ENCODE measurements at places on chromosomes 2 and 18.

- no peak for DNase-seq
Measured at GRCh38 chr2:240997856-240998705, at the start of gene SNED1. TSS of gene SNED1 (plus strand) at chr2:240998618. CDS start at chr2:240998838, 220 bp downstream.

GRCh38 chr2:167827352-167828097 is 419.9 kb downstream of the STK39 start:
- DNase-seq, result no peak

DNA sequence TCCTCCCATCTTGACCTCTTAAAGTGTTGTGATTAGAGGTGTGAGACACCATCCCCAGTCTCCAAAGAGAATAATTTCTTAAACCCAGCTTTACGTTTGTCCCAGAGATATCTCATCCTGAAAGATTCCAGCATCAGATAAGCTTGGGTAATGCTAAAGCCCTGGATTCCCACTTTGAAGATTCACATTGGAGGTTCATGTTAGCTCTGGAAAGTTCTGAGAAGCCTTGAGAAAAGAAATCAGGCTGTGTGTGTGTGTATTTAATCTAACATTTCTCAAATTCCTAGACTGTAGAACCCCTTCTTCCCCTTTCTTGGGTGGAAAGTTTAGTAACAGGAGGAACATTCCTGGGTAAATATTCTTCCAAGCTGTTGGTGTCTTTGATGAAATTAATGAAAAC is 18.0 kb downstream of the ZNF532 start:
- DNase-seq, result no peak

GRCh38 chr2:217297096-217297495 is 437.2 kb upstream of the TNP1 start:
- DNase-seq, result no peak

DNA sequence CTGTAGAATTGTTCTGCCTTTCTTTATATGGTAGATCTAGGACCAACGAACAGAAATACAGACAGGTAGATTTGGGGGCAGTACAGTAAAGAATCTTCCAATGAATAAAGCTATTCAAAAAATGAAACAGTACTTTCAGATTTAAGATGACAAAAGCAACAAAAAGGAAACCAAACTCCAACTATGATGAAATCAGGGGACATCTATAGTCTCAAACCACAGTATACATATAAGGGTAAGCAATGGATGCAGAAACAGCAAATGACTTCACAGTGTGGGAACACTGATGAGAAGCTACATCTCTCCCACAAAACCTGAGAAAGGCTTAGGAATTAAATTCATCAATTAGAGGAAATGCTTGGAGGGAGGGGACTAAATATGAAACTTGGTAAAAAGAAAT is 202.5 kb downstream of the CTNNA2 start:
- no peak for DNase-seq

GRCh38 chr2:122100346-122100745 is 344.9 kb downstream of the TSN start:
- no peak for DNase-seq

DNA sequence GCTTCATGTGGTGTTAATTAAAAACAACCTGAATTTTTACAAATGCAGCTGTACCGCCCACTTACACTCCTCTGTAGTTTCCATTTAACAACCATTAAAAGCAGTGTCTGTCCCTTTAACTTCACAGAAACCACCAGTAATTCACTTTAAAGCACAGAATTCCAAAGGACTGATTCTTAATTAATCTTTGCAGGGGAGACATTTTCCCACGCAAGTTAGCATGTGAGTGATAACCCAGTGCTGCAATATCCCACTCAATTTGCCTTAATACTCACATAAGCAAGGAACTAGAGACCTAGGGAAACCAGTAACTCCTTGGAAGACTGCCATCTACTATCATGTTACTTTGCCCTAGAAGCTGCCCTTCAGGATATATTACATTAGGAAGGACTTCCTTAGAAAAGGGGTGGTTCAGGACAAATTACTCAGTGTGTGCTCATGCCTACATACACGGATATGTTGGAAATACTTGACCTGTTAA is 102.3 kb downstream of the OSR1 start:
- DNase-seq, result no peak

DNA sequence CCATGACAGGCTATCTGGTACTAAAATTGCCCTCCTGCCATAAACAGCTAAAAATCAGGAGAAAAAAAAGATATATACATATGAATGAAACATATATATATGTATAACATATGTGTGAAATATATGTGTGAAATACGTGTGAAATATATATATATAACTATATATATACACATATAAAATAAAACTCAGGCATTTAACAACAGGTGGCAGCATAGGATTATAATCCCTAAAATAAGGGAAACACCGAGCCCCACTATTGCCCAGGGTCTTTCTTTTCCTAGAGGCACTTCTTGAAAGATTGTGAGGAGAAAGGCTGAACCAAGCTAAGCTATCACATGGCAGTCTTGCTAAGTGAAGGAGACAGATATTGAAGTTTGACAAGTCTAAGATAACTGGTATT is 65.9 kb upstream of the CYTIP start:
- no peak for DNase-seq

GRCh38 chr2:20232837-20233207 is 7.9 kb upstream of the SDC1 start:
- no peak for DNase-seq

DNA sequence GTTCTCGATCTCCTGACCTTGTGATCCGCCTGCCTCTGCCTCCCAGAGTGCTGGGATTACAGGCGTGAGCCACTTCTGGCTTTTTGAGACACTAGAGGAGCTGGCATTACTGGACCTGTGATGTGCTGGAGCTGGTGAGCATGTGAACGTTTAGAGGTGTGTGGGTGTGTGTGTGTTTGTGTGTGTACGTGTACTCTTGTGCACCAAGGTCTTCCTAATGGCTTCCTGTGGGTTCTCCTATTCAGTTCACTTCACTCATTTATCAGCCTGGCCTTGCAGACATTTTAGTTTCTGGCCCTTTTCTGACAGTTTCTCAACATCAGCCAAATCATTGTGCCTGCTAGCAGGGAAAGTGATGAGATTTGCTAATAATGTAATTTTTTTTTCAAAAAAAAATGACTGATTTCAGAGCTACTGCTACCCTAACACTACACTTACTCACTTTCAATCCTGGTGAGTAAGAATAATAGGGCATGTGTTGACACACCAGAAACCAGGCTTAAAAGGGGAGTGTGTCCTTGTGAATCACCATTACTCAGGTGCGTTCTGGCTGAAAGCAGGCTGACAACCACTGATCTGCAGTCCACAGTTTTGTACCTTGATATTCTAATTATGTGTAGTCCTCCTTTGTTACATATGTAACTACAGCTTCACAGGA is 41.0 kb upstream of the ACTR3 start:
- DNase-seq, result no peak

DNA sequence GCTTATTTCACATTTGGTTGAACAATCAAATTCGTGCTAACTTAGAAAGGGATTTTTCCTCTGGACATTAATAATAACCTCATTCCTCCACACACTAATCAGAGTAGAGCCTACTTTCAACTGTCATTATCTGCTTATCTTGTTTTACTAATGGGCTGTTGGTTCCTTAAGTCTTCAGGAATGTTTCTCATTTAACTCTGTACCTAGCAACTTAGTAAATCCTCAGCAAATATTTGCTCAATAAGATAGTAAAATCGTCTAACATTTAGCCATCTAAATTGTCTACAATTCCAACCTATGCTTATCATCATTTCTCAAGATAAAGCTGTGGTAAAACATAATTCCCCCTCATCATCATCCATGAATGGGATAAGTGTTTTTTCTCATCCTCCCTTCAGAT is 98.1 kb downstream of the CDH2 start:
- DNase-seq, result no peak

DNA sequence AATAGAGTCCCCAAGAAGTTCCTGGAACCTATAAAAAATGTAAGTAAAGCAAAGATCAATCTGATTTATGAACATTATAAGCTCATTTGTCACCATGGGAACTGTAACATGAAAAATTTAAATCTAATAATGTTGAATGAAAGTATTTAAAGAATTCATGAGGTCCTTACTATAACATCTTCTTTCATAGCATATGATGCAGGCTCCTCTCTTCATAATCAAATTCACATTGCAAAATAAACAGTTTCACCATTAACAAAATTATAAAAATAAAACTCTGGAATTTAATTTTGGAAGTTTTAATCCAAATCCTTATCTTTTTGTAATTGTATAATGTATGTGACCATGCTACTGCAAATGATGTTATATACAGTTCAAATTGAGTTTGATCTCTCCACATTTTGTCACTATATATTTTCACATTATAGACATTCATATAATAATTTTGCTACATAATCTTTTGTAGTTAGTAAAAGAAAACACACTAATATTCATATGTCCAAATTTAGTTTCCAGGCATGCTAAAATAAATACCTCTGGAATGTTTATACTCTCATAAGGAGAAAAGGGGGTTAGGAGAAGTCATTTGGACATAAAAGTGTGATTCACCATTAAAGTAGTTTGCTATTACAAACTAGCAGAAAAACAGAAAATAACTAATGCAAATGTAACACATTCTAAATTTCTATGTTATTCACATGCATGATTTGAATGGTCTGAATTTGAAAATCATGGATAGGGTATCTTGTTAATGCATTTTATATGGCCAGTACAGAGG is 954.1 kb downstream of the DSC3 start:
- DNase-seq, result no peak

DNA sequence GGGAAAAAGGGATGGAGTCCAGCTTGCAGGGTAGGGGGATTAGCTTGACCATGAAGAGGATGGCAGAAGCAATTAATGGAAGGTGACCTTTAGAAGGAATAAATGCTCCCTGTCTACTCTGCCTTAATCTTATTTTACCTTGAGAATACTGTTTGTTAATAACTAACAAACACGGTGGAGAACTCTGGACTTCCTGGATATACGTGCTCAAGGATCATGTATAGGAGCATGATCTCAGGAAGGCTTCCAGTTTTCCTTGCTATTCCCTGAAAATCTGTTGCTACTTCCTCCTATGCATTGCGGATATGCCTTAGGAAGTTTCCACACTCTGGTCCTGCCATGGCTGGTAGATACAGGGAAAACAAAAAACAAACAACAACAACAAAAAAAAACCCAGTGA is 44.8 kb upstream of the BCL11A start:
- no peak for DNase-seq

GRCh38 chr2:183081911-183082310 is 3.4 kb downstream of the DUSP19 start:
- no peak for DNase-seq

GRCh38 chr18:31920277-31920676 is 22.7 kb downstream of the TRAPPC8 start:
- no peak for DNase-seq

DNA sequence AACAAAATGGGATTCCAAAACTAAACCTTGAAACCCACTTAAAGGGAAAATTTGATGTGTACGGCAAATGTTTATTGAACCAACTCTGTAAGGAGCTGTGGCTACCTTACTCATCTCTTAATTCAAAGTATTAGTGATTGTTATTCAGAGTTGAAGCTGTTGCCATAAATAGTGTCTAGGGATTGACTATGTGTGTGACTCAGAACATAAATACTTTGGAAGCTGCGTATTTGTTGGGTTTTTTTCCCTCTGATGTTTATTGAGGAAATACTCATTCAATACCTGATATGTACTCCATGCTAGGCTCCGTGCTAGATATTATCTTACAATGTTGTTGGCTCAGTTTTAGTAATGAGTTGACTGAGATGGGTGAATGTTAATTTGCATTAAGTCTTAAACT is 90.4 kb downstream of the PTRHD1 start:
- DNase-seq, result no peak

GRCh38 chr2:66174491-66174890 is 260.4 kb upstream of the MEIS1 start:
- DNase-seq, result no peak

- DNase-seq, result no peak
Measured at GRCh38 chr2:86704459-86704971, 15.6 kb upstream of the RMND5A start.

DNA sequence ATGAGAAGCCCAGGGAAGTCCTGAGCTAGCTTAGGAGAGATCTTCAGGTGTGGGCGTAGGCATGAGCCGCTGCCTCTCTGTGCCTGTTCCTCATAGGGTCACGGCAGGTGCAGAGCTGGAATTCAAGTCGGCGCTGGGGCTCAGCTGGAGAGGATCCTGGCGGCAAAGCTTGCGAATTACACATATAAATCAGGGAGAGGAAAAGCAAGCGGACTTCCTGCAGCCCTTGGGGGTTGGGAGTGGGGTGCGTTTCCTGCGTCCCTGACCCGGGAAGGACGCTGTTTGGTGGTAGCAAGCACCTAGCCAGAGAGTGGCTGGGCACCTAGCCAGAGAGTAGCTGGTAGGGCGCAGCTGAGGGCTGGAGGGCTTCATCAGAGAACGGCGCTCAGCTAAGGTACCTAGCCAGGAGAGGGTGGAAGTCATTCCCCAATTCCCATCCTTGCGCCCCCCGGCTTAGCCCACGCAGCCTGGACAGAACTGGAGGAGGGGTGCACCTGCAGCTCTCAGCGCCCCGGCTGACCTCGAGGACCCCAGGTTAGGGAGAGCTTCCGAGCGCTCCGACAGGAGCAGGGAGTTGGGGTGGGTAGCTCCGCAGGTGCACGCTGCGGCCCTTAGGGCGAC is 459 bp upstream of the EFR3B start:
- peak; percentile 19 for DNase-seq

DNA sequence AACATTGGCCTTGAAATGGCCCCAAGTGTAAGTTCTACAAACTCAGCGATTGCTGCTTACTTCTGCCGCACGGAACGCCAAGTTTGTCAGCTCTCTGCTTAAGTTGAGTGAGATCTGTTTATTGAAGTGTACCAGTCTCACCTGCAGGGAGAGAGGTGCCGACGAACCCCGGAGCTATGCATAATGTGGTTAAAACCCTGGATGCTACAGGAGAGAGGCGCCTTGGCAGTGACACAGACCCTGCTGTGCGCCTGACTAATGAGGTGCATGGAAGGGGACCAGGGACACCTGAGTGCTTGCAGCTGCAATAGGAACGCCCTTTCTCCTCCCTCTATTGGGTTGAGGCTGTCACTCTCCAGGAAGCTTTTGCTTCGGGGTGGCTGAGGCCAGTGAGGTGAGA is 979 bp downstream of the SLC9A2 start:
- no peak for DNase-seq

- no peak for DNase-seq
Measured at GRCh38 chr18:70293166-70293565, 4.3 kb downstream of the SOCS6 start.

GRCh38 chr2:191501561-191502168 is 176.3 kb upstream of the NABP1 start:
- no peak for DNase-seq

DNA sequence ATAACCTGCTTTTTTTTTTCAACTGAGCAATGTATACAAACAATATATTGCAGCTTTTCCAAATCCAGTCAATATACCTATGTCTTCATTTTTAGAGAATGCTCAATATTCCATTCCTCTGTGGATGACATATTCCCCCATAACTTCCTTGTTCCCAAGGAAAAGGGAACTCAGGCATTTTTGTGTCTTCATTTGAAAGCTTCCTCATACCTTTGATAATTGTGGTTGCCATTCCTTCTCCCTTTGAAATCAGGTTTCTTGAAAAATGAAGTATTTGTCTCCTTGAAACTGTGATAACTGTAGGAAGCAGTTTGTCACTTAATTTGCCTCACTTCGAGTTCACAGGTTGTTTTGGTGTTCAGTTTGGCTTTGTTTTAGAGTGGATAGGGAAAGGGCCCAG is 13.5 kb downstream of the ELAC1 start:
- no peak for DNase-seq

GRCh38 chr2:42118754-42119569 is 50.2 kb upstream of the EML4 start:
- DNase-seq, result no peak
